ENCODE measurements at places on chromosomes 2 and 18.

- DNase-seq, result no peak
Measured at GRCh38 chr2:29041161-29041660, 33.1 kb downstream of the PCARE start.

DNA sequence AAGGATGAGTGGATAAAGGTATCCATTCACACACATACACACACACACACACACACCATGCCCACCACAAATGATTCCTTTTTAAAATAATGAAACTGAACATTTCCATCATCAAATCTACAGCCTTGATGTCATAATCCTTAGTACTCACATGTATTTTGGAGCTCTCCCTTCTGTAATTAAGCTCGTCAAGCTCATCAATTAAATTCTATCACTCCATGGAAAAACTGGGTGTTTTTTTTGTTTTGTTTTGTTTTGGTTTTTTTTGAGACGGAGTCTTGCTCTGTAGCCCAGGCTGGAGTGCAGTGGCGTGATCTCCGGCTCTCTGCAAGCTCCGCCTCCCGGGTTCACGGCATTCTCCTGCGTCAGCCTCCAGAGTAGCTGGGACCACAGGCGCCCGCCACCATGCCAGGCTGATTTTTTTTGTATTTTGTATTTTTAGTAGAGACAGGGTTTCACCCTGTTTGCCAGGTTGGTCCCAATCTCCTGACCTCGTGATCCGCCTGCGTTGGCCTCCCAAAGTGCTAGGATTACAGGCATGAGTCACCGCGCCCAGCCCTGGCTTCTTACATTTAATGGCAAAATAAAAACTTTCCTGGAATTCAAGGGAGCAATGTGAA, 78.6 kb upstream of the RGPD4 start:
- DNase-seq, result no peak

DNA sequence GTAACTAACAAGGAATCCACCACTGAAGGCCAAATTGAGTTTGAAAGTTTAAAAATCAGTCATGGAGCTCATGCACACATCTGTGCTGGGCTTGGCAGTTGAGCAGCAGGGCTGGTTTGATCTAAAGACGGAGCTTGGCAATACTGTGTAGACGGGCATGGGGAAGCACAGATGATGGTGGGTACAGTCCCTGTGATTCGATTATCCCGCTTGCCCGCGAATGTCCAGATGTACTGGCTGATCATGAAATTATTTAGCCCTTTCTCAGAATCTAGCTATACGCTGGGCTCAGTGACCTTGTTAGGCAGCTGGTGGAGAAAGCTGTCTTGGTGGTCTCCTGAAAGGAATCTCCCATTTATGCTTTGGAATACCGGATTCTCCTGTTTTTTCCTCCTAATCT, 74.8 kb upstream of the SOX11 start:
- DNase-seq, result no peak

- DNase-seq, result no peak
Measured at GRCh38 chr2:11701751-11702301, 31.8 kb upstream of the NTSR2 start.

GRCh38 chr2:137190411-137191195, 425.3 kb downstream of the THSD7B start:
- no peak for DNase-seq

DNA sequence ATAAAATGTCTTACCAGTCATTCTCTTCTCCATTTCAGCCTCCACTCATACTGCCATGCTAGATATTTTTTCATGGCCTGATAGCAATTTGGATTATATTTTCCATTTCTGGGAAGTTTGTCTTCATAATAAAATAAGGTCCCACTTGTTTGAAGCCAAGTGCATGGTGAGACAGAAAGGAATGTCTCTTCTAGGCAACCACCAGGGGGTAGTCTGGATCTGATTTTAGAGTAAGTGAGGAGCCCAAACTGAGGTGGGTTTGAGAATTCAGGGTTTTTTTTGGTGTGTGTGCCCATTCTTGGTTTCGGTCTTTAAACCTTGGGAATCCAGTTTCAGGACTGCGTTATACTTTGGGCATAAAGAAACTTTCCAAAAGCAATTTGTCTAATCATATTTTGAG, 315.5 kb downstream of the RPRM start:
- DNase-seq, result no peak

DNA sequence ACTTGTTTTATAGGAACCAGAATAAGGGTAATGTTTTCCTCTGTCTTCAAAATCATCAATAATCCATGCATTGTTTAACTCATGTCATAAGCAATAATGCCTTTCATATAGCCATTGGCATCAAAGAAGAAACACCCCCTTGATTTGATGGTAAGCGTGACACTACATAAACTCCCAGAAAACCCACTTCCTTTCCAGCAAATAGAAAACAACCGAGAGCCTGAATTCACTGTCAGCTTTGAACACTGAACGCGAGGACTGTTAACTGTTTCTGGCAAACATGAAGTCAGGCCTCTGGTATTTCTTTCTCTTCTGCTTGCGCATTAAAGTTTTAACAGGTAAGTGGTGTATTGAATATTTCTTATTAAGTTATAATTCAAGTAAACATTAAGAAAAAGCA, at the start of gene ICOS:
TSS of gene ICOS (plus strand) at position 229 of the 400 bp plus-strand sequence. CDS start at position 281, 52 bp downstream.
- no peak for DNase-seq

GRCh38 chr2:33660416-33661123, 61.5 kb upstream of the FAM98A start:
- no peak for DNase-seq

GRCh38 chr2:227462462-227462951, 9.4 kb upstream of the AGFG1 start:
- no peak for DNase-seq

DNA sequence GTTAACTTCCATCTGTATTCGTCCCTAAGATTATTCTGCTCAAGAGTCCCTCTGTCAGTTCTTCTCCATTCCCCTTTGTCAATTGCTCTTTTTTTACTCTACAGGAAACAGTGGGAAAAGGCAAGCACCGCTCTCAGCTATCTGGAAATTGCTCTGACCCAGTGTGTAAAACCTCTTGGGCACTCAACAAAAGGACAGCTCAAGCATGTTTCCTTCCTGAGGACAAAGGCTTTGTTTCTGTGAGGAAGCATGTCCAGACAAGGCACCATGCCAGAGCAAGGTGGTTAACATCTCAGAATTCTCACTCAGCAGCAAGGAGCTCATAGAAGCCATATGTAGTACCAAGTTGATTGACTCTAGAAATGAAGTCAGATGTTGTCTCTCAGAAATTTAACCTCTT, 735.6 kb downstream of the TSN start:
- no peak for DNase-seq

- DNase-seq, result no peak
Measured at GRCh38 chr2:9196637-9197036, 10.0 kb upstream of the ASAP2 start.

DNA sequence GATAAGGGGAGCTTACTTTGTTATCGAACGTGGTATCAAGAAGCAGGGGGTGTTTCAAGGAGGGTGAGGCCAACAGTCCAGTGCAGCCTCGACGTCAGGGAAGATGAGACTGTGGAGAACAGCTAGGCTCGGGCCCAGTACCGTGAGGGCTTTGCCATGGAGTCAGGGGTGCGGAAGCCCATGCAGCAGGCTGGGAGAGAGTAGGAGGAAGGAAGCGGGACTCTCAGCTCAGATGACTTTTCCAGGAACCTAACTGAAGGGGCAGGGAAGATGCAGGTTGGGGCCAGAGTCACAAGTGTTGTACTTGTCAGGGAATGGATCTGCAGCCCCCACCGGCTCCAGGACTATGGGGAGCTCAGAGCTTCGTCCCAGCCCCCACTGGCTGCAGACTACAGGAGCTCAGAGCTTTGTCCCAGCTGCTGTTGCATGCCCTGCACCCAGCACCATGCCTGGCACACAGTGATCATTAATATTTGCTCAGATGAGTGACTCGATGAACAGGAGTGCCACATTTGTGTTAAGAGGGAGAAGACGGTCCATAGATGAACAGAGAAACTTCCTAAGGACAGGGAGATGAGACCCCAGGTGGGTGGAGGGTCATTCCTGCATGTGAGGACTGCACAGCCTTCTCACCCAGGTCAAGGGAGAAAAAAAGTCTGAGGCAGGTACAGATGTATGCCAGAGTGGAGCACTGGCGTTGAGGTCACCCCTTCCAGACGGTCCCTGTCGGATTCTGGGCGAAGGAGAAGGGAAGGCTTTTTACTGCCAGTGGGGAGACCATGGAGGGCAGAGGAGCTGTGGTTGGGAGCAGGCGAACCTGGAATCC, 36.4 kb downstream of the PTGR3 start:
- DNase-seq, result no peak

GRCh38 chr2:117693154-117693553, 121.3 kb upstream of the DDX18 start:
- no peak for DNase-seq

GRCh38 chr2:109208951-109209335, 79.9 kb downstream of the SH3RF3 start:
- no peak for DNase-seq

GRCh38 chr2:201781557-201782051, 871 bp upstream of the ALS2 start:
- peak; percentile 16 for DNase-seq

DNA sequence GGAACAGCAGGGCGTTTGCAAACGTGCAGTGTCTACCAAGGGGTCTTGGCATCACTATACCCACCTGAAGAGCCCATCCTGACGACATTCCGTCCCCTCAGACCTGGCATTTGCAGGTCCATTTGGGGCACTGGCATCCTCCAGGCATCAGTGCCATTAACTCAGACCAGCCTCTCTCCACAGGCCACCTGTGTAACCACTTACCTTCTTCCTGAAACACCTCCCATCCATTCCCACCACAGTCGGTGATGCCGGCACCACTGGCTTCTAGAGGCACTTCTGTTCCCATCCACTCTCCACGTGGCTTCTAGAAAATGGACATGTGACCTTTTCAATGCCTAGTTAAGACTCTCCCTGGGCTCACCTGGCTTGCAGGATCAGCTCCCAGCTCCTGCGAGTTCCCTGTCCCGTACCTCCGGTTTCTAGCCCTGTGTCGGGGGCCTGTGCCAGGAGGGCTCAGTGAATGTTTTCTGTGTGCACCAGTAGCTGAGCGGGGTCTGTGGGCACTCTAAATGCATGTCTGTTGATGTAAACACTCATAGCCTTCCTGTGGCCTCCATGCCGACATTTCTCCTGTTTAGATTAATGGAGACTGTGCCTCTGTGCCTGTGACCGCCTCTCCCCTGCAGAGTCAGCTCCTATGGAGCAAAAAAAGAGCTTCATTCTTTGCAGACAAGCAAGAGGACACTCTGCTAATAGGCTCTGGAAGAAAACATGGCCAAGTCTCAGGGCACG, 458.0 kb upstream of the HS6ST1 start:
- no peak for DNase-seq

DNA sequence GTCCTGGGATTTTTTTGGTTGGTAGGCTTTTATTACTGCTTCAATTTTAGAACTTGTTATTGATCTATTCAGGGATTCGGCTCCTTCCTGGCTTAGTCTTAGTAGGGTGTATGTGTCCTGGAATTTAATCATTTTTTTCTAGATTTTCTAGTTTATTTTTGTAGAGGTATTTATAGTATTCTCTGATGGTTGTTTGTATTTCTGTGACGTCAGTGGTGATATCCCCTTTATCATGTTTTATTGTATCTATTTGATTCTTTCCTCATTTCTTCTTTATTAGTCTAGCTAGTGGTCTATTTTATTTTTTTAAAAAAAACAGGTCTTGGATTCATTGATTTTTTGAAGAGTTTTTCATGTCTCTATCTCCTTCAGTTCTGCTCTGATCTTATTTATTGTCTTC, 193.3 kb upstream of the MAP2 start:
- no peak for DNase-seq

DNA sequence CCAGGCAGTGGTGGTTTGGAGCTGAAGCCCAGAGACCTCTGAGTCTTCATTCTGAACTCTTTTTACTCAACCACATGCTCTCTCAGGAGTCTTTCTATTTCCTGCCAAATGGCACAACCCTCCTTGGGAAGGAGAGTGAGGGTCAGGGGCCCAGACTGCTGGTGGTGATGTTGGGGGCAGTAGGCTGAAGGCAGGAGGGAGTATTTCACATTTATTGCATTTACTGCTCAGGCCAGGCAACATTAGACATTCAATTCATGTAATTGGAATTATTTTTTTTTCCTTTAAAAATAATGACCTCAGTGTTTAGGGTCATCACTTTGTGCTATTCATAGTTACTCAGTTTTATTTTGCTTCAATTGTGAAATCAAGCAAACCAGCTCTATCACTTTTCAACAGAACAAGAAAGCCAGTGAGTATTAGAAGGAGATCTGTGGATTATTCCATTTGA, 311.3 kb upstream of the NT5C1B start:
- peak; percentile 47 for DNase-seq

GRCh38 chr2:216651351-216651881, 18.2 kb downstream of the IGFBP2 start:
- peak; percentile 95 for DNase-seq

DNA sequence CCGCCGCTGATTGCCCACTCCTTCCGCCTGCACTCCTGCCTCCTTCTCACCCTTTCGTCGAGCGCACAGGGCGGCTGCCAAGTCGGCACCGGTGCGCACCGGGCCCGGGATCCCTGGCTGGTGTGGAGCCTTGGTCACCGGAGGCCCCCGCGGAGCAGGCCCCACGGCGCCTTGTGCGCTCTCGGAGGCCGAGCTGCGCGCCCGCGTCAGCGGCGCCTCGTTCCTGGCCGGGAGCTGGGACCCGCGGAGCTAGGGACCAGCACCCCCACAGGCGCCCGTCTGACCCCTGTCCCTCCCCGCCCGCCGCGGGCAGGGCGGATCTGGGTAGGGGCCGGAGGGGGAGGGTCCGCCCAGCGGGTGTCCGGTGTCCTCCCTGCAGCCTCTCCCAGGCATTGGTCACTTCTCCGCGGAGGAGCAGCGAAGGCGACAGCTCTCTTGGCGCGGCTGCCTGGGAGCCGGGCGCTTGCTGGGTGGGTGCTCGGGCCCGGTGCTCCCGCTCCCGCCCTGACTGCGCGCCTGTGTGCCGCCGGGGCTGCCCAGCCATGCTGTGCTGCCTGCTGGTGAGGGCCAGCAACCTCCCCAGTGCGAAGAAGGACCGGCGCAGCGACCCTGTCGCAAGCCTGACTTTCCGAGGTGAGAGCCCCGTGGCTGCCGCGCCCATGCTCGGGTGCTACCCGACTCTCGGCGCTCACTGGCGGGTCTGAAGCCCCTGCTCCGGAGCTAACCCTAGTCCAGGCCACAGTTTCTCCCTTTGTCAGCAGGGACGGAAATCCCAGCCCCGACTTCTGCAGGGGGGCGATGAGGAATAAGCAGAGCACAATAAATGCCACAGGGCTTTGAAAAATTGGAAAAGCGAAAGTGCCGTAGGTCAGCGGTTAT, 13.2 kb downstream of the DYSF start:
- peak; percentile 69 for DNase-seq

Measured in adipocyte (in vitro differentiated cells).